Common myeloid progenitor, CD34-positive (primary cell): ENCODE measurements at places on chromosomes 4 and X.

GRCh38 chr4:143281507-143282190 lies 55.0 kb upstream of the GAB1 start:
- H3K4me3 ChIP-seq = no peak overlapping the region
- no peaks in the 10 kb centered on the region for H3K36me3 ChIP-seq
- H3K27ac ChIP-seq = no peak overlapping the region
- no peak for DNase-seq
- no peaks in the 10 kb centered on the region for H3K4me1 ChIP-seq

DNA sequence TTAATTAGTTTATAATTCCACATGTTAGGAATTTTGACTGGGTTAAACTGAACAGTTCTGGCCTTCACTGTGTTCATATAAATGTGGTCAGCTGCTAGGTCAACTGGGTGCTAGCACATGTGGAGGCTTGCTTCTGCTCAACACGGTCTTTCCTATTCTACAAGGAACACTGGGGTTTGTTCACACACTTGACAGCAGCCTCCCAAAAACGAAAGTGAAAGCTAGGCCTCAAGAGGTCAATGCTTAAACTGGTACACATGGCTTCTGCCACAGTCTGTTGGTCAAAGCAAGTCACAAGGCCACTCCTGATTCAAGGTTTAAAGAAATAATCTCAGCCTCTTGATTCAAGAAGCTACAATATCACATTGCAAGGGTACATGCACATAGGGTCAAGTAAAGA lies 126.5 kb downstream of the QDPR start:
- H3K27ac ChIP-seq = no peak overlapping the region
- no peaks in the 10 kb centered on the region for H3K27me3 ChIP-seq
- DNase-seq = peak; percentile 51
- H3K4me1 ChIP-seq = no peaks in the 10 kb centered on the region
- no peaks in the 10 kb centered on the region for H3K36me3 ChIP-seq

DNA sequence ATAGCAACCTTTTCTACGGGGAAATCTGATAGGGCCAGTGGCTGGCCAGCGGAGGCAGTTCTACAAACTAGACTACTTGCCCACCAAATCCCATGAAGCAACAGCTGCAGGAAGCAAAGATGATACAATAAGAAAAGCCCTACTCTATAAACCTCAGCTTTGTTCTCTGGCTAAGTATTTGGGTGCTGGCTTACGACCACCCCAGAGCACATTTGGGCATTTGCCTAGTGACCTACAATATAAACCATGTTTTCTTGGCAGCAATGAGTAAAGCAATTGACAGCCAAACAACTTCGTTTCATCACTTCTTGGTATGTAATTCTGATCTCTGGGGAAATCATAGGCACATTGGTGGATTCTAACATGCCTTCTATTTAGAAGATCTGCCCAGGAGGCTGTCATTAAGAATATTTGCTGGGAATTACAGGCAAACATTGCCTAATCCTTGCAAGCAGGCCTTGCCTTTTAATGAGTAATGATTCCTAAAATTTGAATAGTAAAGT lies 7.5 kb upstream of the LHFPL1 start:
- no peaks in the 10 kb centered on the region for H3K36me3 ChIP-seq
- H3K4me1 ChIP-seq = no peaks in the 10 kb centered on the region
- H3K4me3 ChIP-seq = no peak overlapping the region

DNA sequence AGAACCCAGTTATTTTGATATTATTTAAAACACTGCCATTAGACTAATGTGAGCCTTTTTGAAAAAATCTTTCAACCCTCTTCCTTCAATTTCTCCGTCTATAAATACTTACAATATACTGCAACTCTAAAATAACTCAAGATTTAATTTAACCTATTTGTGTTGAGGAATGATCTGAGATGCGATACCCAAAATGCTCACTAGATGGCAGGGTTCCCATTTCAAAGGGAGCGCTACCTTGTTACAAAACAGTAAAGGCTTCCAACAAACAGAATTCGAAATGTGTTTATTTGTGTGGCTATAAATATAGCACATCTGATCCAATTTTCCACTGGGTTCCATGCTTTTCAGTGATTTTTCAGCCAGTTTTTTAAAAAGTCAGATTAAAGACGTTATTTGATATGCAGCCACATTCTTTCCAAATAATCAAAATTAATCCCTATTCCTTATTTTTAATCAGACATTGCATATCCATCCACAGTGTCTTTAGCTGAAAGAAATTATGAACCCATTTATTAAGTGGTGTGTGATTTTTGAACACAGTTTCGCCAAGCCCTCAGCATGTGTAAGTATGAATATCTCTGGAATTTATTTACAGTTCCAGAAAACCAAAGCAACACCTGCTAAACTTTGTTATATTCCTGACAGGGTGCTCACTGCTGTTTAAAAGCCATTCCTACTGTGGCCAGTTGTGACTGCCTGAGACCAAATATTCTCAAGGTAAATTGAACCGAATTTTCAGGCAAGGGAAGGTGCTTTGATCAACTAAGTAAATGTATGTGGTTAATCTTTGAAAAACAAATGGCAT lies 668.0 kb upstream of the LCORL start:
- no peak overlapping the region for H3K4me3 ChIP-seq
- H3K36me3 ChIP-seq = no peaks in the 10 kb centered on the region
- H3K4me1 ChIP-seq = no peaks in the 10 kb centered on the region
- H3K27ac ChIP-seq = no peak overlapping the region
- H3K27me3 ChIP-seq = no peaks in the 10 kb centered on the region
- peak; percentile 14 for DNase-seq

DNA sequence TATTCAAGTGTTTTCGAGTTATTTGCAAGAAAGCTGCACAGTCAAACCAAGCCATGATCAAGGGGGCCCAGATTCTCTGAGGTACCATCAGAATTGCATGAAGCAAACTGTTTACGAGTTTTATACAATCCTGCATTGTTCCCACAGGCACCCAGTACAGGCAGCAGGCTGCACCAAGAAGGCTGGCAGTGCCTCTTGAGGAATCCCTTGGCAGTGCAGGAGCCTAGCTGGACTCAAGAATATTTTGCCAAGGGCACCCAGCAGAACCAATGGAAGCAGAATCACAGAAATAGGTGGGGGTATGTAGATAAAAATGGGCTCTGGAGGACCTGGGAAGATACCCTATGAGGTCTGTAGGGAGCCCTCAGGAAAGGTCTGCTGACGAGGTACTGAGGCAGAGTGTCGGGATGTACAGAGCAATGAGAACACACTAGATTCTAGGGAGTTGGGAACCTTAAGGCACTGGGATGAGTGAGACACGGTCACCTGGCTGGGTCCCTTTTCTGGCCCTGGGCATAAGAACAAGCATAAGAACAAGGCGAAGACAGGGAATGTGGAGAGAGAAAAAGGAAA lies 2.5 kb upstream of the PLP1 start:
- H3K36me3 ChIP-seq = no peaks in the 10 kb centered on the region
- no peak overlapping the region for H3K27ac ChIP-seq
- H3K4me3 ChIP-seq = no peak overlapping the region
- peak; percentile 62 for DNase-seq
- H3K27me3 ChIP-seq = no peaks in the 10 kb centered on the region

DNA sequence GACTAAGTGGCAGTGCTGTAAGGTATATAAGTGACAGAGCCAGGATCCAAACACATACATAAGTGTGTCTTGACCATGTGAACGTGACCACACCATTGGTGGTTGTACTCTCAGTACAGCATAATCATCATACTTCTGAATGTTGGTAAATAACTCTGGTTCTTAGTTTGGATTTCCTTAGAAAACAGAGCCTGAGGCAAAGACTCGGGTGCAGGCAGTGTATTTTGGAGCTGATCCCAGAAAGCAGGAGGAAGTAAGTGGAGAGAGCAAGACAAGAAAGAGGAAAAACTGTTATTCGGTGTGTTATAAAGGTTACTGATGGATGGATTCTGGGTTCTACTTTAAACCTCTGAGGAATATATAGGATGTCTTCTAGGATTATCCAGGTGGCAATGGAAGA lies 127.9 kb downstream of the SLC39A8 start:
- no peak for DNase-seq
- no peaks in the 10 kb centered on the region for H3K36me3 ChIP-seq
- no peaks in the 10 kb centered on the region for H3K27me3 ChIP-seq
- no peak overlapping the region for H3K27ac ChIP-seq
- no peaks in the 10 kb centered on the region for H3K4me1 ChIP-seq
- no peak overlapping the region for H3K4me3 ChIP-seq

GRCh38 chr4:16202598-16202997 lies 23.7 kb downstream of the TAPT1 start:
- peaks cover 12% of the 10 kb centered on the region for H3K4me1 ChIP-seq
- peaks cover 39% of the 10 kb centered on the region for H3K36me3 ChIP-seq
- peak overlapping the region; percentile 17 for H3K27ac ChIP-seq

- peaks cover 12% of the 10 kb centered on the region for H3K4me1 ChIP-seq
- no peaks in the 10 kb centered on the region for H3K27me3 ChIP-seq
- H3K27ac ChIP-seq = no peak overlapping the region
- no peaks in the 10 kb centered on the region for H3K36me3 ChIP-seq
- no peak overlapping the region for H3K4me3 ChIP-seq
- DNase-seq = no peak
Measured at GRCh38 chr4:1576304-1576960, 107.7 kb downstream of the FAM53A start.

DNA sequence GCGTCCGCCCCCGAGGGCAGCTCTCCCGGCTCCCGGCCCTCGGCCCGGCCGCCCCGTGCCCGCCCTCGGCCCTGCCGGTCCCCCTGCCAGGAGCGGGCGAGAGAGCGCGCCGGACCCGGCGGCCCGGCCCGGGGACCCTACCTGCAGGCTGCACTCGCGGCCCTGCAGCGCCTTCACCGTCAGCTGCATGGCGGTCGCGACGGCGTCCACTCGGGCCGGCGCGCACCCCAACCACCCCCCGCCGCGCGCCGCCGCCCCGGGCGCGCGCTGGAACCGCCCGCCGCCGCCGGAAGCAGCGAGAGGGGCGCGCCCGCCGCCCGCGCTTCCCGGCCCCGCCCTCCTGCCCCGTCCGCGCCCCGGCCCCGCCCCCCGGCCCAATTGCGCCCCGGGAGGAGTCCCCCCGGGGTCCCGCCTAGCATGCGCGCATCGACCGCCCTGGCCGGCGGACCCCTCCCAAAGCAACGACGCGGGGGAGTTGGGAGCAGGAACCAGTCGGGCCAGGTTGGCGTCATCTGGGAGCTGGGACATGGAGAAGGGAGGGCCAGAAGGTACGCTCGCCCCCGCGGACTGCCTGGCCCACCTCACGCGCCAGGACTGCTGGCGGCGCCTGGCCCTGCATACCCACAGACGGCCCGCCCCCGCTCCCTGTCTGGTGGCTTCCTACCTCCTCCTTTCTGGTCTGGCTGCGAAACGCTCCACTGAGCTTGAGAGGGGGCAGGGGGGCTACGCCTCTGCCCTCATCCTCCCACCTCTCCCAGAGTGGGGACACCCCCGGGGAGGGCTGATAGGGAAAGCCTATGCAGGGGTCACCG lies at the start of gene UBL4A:
UBL4A (minus strand) TSS at position 220 of the 812 bp plus-strand sequence; CDS start at position 189, 31 bp downstream.
- no peaks in the 10 kb centered on the region for H3K4me1 ChIP-seq
- peak within 1 kb of the TSS; percentile 49 for H3K4me3 ChIP-seq
- H3K27ac ChIP-seq = peak within 1 kb of the TSS; percentile 66
- peaks cover 19% of the 10 kb centered on the region for H3K36me3 ChIP-seq

GRCh38 chr4:120395746-120396145 lies 329.1 kb upstream of the MAD2L1 start:
- no peak overlapping the region for H3K4me3 ChIP-seq
- no peak for DNase-seq
- H3K27ac ChIP-seq = no peak overlapping the region
- no peaks in the 10 kb centered on the region for H3K36me3 ChIP-seq
- no peaks in the 10 kb centered on the region for H3K4me1 ChIP-seq
- no peaks in the 10 kb centered on the region for H3K27me3 ChIP-seq

- H3K27me3 ChIP-seq = no peaks in the 10 kb centered on the region
- DNase-seq = no peak
- H3K36me3 ChIP-seq = no peaks in the 10 kb centered on the region
- no peak overlapping the region for H3K4me3 ChIP-seq
- no peak overlapping the region for H3K27ac ChIP-seq
- no peaks in the 10 kb centered on the region for H3K4me1 ChIP-seq
Measured at GRCh38 chr4:23033796-23034195, 341.1 kb downstream of the GBA3 start.

DNA sequence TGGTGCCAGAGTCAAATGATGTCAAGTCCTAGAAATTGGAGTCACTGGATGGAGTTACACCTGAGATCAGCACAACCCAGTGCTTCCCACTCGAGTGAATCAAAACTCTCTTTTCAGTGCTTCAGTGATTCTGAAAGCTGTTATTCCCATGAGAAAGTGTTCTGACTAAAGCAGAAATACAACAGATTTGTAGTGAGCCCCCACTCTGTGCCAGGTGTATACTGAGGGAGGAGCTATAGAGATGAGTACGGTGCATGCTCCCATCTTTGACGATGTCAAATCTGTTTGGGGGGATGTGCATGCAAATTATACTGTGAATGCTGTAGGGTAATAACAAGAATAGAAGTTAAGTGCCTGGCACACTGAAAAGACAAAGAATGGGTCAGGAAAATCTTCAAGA lies 330.2 kb downstream of the HS3ST1 start:
- no peak for DNase-seq
- H3K36me3 ChIP-seq = no peaks in the 10 kb centered on the region
- no peak overlapping the region for H3K4me3 ChIP-seq
- no peak overlapping the region for H3K27ac ChIP-seq
- H3K4me1 ChIP-seq = peaks cover 8% of the 10 kb centered on the region

GRCh38 chr4:1169171-1169671 lies 3.2 kb downstream of the SPON2 start:
- H3K27ac ChIP-seq = no peak overlapping the region
- no peak overlapping the region for H3K4me3 ChIP-seq
- H3K27me3 ChIP-seq = peaks cover 60% of the 10 kb centered on the region
- DNase-seq = no peak
- no peaks in the 10 kb centered on the region for H3K36me3 ChIP-seq
- no peaks in the 10 kb centered on the region for H3K4me1 ChIP-seq

GRCh38 chrX:11465648-11466411 lies 172.6 kb downstream of the AMELX start:
- no peaks in the 10 kb centered on the region for H3K27me3 ChIP-seq
- peak overlapping the region; percentile 14 for H3K27ac ChIP-seq
- no peak for DNase-seq
- H3K4me3 ChIP-seq = no peak overlapping the region
- H3K36me3 ChIP-seq = no peaks in the 10 kb centered on the region

DNA sequence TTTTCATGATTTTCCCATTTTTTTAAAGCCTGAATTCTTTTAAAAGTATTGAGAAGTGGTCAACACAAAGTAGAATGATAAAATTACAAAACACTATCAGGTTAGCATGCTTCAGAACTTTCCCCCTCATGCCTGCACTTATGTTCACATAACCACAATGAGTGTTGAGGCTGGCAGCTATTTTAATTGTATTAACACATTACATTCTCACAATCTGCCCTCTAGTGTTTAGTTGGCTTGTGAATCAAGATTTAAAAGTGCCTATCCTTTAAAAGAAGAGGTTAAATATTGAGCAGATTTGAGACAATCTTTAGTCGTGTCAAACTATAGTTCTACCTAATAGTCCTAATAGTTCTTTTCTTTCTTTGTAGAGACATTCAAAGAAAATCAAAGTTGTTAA lies 93.6 kb upstream of the NAP1L5 start:
- no peaks in the 10 kb centered on the region for H3K36me3 ChIP-seq
- peak; percentile 49 for DNase-seq
- no peak overlapping the region for H3K4me3 ChIP-seq
- H3K27ac ChIP-seq = no peak overlapping the region
- no peaks in the 10 kb centered on the region for H3K27me3 ChIP-seq

- H3K4me1 ChIP-seq = no peaks in the 10 kb centered on the region
- H3K36me3 ChIP-seq = no peaks in the 10 kb centered on the region
- H3K27me3 ChIP-seq = peaks cover 7% of the 10 kb centered on the region
- DNase-seq = no peak
- H3K4me3 ChIP-seq = no peak overlapping the region
Measured at GRCh38 chr4:26206999-26207398, 113.8 kb upstream of the RBPJ start.
